ENCODE measurements at places on chromosomes 4 and X. TPM values are rescaled to one million over a fixed set of nuclear protein-coding genes. Genes with fewer than 3 reads are reported as not detected.

- H3K4me3 ChIP-seq = no peak overlapping the region
- no peaks in the 10 kb centered on the region for H3K36me3 ChIP-seq
Observed at GRCh38 chrX:13339607-13340006, 19.8 kb upstream of the ATXN3L start.

DNA sequence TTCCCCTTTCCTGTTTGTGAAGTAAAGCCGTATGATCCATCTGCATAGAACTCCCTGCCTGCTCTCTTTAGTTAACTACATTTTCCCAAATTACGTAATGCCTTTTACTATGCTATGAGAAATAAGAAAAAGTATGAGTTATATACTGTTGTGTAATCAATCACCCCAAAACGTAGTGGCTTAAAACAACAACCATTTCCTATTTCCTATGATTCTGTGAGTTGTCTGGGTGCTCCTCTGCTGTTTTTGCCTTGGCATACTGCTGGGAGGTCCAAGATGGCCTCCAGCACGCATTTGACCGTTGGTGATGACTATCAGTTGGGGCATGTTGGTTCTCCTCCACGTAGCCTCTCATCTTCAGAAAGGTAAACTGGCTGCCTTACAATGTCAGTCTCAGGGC is 39.8 kb downstream of the BBS12 start:
- no peaks in the 10 kb centered on the region for H3K27me3 ChIP-seq
- no peak overlapping the region for H3K4me3 ChIP-seq
- no peaks in the 10 kb centered on the region for H3K36me3 ChIP-seq
- DNase-seq = no peak
- no peaks in the 10 kb centered on the region for H3K4me1 ChIP-seq

- no peak for DNase-seq
- H3K27me3 ChIP-seq = no peaks in the 10 kb centered on the region
- no peak overlapping the region for H3K27ac ChIP-seq
- H3K4me3 ChIP-seq = no peak overlapping the region
Observed at GRCh38 chrX:136867518-136867917, 13.0 kb downstream of the RBMX start.

- H3K4me1 ChIP-seq = peaks cover 17% of the 10 kb centered on the region
- peak; percentile 96 for DNase-seq
- H3K27ac ChIP-seq = peak within 1 kb of the TSS; percentile 87
- H3K36me3 ChIP-seq = no peaks in the 10 kb centered on the region
Observed at GRCh38 chr4:109815151-109816081, at the start of gene GAR1. Gene GAR1 (plus strand): TSS chr4:109815762. CDS start chr4:109816165, 403 bp downstream.

GRCh38 chr4:88725986-88726385 is 28.4 kb upstream of the NAP1L5 start:
- H3K36me3 ChIP-seq = peaks cover 29% of the 10 kb centered on the region
- H3K4me1 ChIP-seq = peaks cover 5% of the 10 kb centered on the region
- H3K27me3 ChIP-seq = no peaks in the 10 kb centered on the region
- H3K27ac ChIP-seq = no peak overlapping the region
- H3K4me3 ChIP-seq = no peak overlapping the region
- no peak for DNase-seq

DNA sequence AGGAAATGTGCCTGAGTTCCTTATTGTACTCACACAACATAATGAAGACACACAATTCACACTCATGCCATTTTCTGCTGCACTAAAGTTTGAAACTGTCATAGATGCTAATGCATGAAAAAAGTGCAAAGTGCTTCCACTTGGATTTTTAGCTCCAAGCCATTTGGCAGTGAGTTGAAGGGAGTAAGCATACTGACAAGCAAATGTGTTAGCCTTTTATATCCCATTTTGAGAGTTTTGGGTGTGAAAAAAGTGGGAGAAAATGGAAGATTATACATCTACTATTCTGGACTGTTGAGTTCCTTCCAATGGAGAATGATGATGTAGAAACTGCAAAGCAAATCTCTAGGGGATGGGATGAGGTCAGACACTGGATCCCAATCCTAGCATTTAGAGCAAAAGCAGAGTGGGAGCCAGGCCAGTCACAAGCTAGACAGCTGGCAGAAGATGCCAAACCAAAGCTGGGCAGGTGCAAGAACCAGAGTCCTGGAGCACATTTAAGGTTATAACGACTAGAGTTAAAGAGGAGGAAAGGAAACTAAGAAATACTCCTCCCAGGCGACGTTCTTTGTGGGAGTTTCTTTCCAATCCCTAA is 216.8 kb downstream of the FBXO8 start:
- no peaks in the 10 kb centered on the region for H3K36me3 ChIP-seq
- no peaks in the 10 kb centered on the region for H3K27me3 ChIP-seq
- no peaks in the 10 kb centered on the region for H3K4me1 ChIP-seq

ALB gene
- 26.4 TPM for total RNA-seq

PRSS12 gene
- 9.2 TPM for total RNA-seq

TMSB15A gene
- total RNA-seq = not detected

DCAF8L2 gene
- total RNA-seq = not detected

Data from upper lobe of left lung (tissue), 6 donors.